GM12865 (cell line): ENCODE measurements at places on chromosomes 1 and 21.

GRCh38 chr1:7912743-7913557 lies 27.7 kb downstream of the TNFRSF9 start:
- DNase-seq = no peak

DNA sequence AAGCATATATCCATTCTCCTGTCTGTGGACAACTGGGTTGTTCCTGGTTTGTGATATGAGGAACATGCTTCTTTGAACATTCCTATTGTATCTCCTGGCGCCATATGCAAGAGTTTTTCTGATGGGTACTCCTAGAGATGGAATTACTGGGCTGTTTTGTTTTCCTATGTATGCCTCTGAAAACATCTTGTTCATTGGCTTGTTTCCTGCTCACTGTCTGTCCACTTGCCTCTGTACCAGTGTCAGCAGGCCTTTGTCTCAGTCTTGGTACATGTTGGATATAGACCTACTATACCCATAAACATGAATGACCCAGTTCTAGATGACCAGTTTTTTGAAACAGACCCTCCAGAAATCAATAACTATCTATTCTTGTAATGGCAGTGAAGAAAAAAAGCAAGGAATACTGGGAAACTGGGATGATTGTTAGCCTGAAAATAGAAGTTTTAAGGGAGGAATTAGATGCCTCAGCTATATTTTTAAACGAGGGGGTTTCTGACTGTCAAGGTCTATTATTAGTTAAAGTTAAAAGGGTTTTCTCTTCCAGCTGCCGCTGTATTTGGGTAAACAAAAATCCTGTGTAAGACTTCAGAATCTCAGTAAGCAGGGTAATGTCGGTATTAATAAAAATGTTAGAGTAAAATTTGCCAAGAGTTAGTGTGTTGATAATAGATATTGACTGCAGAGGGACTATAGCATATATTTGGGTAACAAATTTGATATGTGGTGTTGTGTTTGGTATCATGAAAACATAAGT lies 103.6 kb downstream of the RYR2 start:
- no peak for DNase-seq

DNA sequence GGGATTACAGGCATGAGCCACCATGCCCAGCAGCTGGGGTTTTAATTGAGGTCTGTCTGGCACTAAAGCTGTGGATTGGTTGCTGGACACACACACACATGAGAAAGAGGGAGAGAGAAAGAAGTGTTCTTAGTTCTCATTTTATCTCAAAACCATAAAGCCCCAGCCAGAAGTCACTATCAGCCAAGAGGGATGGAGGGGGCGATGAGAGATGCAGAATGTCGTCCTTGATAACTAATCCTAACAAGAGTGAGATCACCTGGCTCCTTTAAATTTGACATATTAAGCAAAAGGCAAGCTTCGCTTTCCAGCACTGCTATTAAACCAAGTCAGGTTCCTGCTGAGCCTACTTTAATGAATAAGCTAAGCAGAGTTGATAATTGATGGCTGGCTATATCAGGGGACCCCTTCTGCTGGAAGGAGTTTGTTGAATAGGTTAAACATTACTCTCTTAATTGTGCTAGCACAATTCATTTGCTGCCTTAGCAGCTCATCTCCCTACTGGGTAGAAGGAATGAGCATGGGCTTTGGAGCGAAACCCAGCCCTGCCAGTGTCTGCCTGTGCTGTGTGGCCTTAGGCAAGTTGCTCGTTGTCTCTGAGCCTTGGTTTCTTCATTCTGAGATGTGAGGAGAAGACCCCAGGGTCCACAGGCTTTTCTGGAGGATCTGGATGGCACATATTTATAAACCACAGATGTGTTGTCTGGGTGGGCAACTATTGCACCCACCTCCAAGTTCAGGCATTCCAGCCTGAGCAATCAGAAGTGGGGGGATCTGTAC lies 50.8 kb downstream of the ALPL start:
- DNase-seq = no peak

DNA sequence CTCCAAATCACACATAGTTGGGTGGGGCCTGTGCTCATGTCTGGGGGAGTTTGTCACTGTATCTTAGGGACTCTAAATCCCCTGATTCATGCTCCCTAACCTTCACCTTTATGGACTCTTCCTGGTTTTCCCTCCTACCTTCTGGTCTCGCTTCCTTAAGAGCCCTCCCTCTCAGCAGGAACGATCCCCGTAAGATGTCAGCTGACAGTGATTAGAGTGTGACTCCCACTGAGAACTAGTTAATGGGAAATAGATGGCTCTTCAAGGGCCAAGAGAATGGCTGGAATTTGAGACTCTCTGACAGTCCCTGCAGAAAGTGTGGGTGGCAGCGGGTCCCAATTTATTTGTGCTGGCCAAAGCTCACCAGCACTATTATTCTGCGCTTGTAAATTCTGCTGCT lies 22.0 kb downstream of the LYPD8 start:
- no peak for DNase-seq

DNA sequence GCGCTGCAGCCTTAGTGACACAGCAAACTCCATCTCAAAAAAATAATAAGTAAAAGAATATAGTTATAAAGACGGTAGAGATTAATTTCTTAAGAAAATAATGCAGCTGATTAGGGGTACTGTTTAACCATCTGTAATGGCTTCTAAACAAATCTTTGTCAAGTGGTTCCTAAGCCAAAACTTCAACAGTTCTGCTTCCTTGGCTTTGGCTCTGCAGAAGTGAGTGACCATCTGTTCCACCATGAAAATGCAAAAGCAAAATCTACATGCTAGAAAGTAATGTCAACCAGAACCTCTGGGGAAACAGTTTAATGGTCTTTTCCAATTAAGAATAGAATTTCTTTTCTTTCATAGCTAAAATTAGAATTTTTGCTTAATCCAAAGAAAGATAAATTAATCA lies 8.3 kb upstream of the SH2D5 start:
- no peak for DNase-seq

DNA sequence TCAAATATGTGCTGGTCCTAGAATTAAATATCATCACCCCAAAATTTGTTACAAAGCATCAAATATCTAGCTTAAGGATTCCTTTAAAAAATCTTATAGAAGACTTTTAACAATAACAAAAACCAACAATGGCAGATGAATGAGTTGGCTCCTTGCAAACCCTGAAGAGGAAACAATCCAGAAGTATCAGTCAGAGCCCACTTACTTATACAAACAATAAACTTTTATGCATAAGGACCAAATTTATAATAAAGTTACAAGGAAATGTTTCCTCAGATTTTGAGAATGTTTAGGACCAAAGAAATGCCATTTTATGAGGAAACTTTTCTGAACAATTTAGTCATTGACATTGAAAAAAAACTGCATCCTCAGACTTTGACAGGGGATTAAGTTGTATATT lies 52.7 kb downstream of the LPAR3 start:
- no peak for DNase-seq

DNA sequence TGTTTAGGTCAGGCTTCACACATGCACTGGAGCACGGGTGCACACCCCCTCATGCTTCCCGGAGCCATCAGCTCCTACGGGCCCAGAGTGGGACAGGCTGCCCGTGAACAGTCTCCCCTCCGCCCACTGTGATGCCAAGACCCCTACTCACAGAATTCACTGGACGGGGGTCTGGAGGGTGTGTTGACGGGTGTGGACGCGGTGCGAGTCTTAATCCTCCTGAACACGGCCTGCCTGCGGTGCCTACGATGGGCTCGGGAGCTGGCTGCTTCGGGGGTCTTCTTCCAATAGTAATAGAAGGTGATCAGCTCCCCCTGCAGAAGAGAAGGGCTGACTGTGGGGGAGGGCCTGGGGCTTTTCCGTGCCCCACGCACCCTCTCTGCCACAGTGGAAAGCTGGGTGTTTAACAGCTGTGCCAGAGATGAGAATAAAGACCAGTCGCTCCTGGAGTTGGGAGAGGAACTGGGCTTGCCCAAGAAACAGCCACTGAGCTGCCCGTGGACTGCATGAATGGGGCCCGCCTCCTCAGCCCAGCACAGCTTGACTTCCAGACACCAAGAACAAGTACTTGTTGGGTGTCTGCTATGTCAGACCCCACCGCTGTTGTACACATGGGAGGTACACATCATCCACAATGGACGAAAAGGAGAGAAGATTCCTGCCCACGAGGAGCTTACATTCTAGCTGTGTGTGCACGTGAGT lies 47.9 kb downstream of the SLC45A1 start:
- no peak for DNase-seq

- no peak for DNase-seq
Observed at GRCh38 chr1:64030411-64030810, 173.0 kb upstream of the UBE2U start.

DNA sequence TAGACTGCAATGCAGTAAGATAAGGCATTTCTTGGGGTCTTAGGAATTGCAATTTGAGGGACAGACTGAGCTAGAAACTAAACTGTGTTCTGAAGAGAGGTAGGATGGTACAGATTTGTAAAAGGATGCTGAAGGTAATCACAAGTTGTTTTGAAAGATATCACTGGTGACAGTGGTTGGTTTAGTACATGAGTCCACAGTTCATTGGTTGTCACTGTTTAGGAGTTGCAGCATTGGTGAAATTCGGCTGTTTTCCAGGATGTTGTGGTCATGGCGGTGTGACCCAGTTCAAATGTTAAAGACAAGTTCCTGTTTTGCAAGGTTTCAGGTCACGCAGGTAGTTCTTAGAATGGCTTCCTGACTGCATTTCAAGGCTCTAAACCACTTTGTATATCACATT lies 292.8 kb upstream of the B3GALT2 start:
- peak; percentile 90 for DNase-seq

GRCh38 chr1:45141247-45142003 lies 65.0 kb downstream of the ZSWIM5 start:
- DNase-seq = no peak

DNA sequence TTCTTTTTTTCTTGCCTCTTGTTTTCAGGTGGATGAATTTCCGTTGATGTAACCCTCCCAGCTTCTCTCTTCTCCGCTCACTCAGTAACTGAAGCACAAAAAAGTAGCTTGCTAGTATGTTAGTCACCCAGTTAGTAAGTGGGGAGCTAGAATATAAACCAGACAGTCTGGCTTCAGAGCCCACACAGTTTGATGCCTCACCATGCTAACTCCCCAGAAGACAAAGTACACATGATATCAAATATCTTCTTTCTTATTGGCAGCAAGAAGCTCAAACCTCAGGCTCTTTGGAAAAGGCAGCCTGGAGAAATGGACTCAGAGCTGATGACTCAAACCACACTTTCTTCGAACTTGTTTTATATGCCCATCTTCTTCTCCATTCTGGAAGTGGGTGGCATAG lies 187.5 kb upstream of the PLXNA2 start:
- no peak for DNase-seq

DNA sequence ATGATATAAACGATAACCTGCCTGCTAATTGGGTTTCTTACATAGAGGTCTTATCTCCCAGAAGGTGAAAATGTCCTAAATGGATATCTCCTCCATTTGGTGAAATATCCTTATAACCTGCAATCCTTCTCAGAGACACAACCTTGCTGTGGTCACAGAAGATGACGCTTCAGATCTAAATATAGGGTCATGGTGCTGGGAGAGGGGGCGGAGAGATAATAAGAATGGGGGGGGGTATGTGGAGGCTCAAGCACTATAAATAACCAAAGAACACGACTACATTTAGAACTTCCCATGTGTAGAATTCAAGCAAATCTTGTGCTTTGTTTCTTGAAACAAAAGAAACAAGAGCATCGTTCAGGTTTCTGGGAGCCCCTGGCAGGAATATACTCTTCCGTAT lies 260.6 kb upstream of the ESRRG start:
- DNase-seq = no peak

GRCh38 chr1:168085401-168085872 lies 51.3 kb downstream of the GPR161 start:
- no peak for DNase-seq

GRCh38 chr1:173894189-173894588 lies 22.9 kb downstream of the SERPINC1 start:
- DNase-seq = no peak

DNA sequence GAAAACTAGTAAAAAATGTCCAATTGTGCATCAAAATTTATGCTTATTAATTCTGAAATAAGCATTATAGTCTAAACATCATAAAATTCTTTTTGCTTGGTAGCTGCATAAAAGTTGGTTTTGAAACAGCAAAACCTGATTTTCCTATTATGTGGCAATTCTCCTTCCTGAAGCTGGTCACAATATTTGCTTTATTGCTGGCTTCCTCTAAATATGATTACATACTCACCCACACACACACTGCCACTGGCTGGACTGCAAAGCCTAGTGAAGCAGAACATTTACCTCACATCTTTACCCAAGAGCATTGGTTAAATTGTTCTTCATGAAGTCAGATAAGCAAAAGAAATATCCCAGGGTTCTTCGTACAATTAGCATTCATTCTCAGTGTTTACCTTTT lies 103.0 kb downstream of the NR5A2 start:
- DNase-seq = no peak

DNA sequence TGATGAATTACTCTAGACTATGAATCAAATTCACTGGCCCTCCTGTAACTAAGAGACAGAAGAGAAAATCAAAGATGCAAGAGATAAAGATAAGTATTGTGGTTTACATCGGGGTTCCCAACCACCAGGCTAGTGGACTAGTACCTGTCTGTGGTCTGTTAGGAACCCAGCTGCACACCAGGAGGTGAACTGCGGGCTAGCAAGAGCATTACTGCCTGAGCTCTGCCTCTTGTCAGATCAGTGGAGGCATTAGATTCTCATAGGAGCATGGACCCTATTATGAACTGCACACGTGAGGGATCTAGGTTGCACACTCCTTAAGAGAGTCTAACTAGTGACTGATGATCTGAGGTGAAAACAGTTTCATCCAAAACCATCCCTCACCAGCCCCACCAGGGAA lies 58.9 kb upstream of the DUSP10 start:
- DNase-seq = no peak

- no peak for DNase-seq
Observed at GRCh38 chr1:32869923-32870614, 643 bp downstream of the FNDC5 start.

DNA sequence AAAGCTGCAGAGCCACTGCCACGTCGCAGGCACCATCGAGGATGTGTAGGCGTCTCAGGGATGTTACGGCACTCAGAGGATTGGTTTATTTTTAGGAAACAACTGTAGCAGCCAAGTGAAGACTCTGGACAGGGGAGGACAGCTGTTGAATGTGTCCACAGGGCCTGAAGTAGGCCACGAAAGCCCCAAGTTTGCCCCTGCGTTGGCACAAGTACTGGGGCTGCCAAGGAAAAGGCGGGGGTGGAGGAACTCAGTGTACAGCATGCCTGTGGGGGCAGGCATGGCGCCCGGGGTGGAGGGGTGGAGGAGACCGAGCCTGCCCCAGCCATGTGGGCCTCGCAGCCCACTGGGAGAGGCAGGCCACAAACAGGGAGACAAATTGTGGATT lies 89.7 kb downstream of the ADARB1 start:
- no peak for DNase-seq

- DNase-seq = no peak
Observed at GRCh38 chr1:196650403-196650802, 1.4 kb upstream of the CFH start.

- no peak for DNase-seq
Observed at GRCh38 chr1:97385536-97386277, 535.1 kb downstream of the DPYD start.
